AML-193 (cell line): ENCODE measurements at places on chromosomes 3 and 15.

- DNase-seq = no peak
These were observed 283.7 kb upstream of the PROK2 start for GRCh38 chr3:72068621-72069020.

DNA sequence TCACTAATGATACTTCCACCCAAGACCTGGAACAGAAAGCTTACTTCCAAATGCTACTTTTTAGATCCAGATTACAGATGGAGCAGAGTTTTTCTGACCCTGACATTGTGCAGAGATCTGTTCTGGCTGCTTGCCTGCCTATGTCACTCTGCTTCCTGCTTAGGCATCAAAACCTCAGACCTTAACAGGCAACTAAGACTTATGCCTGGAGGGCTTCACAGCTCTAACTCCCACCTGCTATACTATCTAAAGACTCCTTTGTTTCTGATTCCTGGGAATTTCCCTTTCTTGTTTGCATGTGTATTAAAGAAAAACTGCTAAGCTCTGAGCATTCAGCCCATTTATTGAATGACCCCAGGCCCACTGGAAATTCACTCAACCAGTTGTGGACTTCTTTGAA is 157.4 kb upstream of the NPHP3 start:
- no peak for DNase-seq

DNA sequence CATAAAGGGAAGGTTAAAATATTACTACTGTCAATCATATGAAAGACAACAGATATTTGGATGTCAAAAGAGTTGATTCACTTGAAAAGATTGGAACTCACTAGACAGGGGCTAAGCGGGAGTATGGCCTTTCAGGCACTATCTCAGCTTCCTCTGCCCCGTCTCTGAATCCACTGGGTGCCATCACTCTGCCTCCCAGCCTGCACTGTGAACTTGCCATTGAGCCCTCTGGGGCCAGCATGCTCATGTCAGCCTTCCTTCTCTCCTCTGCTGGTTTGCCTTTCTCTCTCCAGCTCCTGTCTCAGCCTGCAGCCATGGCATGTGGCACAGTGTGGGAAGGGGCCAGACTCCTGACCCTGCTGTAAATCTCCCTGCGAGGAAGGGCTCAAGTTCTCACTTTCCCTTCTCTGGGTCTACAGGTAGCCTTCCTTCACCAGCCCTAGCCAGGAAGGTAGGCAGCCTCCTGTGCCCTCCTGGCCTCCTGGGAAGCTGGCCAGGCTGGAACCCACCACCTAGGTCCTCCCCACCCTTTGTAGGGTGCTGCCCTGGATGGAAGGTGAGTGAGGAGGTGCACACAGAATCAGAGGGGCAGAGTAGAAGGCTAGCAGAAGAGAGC is 54.0 kb upstream of the SLCO2A1 start:
- no peak for DNase-seq

DNA sequence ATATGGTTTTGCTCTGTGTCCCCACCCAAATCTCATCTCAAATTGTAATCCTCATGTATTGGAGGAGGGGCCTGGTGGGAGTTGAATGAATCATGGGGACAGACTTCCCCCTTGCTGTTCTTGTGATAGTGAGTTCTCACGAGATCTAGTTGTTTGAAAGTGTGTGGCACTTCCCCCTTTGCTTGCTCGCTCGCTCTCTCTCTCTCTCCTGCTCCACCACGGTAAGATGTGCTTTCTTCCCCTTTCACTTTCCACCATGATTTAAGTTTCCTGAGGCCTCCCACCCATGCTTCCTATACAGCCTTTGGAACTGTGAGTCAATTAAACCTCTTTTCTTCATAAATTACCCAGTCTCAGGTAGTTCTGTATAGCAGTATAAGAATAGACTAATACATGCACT is 60.7 kb downstream of the GSK3B start:
- peak; percentile 21 for DNase-seq

GRCh38 chr3:33900809-33901505 is 102.5 kb downstream of the PDCD6IP start:
- no peak for DNase-seq

DNA sequence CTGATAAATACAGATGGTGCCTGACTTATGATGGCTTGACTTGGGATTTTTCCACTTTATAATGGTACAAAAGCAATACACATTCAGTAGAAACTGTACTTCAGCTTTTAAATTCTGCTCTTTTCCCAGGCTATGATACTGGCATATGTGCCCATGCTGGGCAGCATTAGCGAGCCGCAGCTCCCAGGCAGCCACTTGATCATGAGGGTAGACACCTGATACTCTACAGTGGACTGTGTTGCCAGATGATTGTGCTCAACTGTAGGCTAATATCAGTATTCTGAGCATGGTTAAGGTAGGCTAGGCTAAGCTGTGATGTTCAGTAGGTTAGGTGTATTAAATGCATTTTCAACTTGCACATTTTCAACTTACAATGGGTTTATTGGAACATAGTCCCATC is 17.7 kb upstream of the FEM1B start:
- DNase-seq = no peak

- DNase-seq = no peak
These were observed 351.4 kb downstream of the CNTN3 start for GRCh38 chr3:74263031-74263430.

DNA sequence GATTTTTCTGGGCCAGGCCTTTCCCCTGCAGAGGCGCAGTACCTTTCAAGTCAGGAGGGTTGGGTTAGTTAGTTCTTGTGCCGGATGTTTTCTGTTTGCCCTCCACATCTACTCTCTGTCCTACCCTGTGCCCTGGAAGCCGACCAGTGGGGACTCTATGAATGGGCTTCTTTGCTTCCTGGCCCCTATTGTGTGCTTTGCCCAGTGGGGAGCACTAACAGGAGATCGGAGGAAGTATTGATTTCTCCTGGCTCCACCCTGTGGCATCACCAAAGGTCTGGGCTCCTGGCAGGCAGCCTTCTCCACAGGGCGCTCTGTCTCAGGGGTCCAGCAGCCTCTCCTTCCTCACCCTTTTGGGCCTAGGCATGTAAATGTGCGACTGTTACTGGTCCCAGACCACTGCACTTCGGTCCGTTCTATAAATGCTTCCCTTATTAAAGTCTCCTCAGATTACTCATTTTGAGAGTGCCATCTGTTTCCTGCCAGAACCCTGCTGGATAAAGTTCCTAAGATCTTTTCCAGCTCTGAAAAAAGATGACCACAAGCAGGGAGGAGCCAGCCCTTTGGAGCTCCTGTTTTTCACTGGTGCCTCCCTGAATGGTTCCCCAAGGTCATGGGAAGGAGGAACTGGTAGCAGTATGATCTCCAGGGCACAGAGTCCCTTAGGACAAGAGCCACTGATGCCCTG is 44.5 kb downstream of the CTDSPL start:
- no peak for DNase-seq

GRCh38 chr3:192675958-192676649 is 51.2 kb downstream of the FGF12 start:
- DNase-seq = no peak

DNA sequence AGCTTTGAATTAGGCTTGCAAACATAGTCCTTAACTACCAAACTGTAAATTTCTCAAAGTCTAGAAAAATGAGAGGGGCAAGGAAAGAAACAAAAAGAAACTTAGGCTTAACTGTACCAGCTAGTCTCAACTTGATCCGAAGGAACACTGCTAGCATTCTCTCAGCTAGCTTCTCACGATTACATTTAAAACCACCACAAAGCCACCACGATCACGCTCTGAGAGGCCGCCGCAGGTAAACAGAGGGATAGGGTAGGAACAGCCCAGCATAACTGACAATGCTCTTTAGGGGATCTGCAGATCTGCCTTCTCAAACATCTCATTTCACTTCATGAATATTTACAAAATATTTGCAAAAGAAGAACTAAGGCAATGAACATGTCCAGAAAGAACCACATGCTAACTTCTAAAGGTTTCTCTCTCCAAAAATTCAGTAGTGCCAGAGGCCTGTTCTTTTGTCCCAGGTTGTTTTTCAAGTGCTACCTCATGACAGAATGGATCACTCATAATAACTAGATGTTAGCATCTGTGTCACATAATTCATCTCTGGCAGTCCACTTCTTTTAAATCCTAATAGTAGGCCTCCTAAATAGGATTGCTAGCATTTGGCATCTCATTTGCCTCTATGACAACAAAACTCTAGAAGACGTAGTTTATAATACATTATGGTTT is 18.9 kb downstream of the VGLL4 start:
- DNase-seq = no peak

- no peak for DNase-seq
These were observed 23.5 kb upstream of the JMJD7 start for GRCh38 chr15:41804361-41804760.

DNA sequence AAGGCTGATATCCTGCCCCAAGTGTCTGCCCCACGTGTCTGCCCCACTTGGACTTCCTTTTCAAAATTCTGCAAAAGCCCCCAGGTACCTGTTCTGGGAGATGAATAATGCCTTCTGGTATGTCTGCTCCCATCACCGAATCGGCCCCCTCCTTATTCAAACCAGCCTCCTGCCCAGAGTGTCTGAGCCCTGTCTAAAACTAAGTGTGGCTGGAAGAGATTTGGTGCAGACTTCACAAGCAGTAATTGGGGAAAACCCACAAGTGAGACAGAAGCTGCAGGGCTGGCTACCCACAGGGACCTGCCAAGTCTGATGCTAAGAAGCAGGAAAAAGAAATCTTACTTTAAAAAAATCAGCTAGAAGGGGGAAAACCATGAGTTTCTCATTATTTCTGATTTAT is 85.1 kb downstream of the DUT start:
- no peak for DNase-seq

DNA sequence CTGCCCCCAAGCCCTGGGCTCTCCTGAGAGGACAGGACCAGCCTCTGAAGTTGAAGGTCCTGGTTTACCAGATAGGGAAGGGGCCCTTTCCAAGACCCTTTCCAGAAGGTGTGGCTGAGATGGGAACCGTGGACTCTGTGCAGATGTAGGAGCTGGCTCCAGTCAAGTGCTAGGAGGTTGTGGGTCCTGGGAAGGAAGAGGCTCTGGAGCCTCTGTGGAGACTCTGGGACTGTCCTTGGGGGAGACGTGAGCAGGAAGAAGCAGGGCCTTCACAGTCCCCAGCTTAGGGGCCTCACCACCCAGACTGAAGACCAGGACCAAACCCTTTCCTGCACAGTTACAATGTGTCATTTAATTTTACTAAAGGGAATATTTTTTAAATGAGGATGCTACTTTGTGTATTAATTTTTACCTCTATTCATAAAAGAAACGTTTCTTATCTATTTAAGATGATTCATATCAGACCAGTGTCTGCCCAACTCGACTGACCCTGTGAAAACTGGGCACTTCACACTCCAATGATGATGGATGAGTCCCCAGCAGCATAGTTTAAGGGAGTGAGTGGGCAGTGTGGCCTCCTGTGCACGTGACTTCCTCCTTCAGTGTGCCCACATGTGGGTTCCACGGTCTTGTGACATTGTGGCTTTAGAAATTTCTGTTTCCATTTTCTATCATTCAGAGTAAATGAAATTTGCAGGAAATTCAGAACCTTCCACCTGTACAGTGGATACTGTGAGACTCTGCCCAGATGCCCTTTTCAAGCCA is 10.9 kb downstream of the CCR5AS start:
- peak; percentile 38 for DNase-seq

DNA sequence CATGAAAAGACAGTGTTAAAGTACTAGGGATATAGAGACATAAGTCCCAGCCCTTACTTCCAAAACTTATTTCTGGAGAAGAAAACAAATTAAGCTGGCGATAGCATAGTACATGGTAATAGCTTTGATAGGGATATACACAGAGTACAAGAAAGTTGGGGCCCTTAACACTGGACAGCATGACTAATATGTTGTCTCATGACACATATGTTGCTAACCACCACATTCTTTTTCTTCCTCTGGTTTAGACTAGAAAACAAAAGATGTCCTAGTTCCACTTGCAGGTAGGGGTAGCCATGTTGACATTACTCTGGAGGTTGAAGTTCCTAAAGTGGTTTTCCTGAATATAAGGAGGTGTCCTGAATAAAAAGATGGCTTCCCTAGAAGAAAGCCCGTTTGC is 75.3 kb downstream of the RFX7 start:
- DNase-seq = no peak

GRCh38 chr3:19934098-19934566 is at the start of gene EFHB:
TSS of gene EFHB (minus strand) at chr3:19934217. CDS start at chr3:19934018, 199 bp downstream.
- no peak for DNase-seq

DNA sequence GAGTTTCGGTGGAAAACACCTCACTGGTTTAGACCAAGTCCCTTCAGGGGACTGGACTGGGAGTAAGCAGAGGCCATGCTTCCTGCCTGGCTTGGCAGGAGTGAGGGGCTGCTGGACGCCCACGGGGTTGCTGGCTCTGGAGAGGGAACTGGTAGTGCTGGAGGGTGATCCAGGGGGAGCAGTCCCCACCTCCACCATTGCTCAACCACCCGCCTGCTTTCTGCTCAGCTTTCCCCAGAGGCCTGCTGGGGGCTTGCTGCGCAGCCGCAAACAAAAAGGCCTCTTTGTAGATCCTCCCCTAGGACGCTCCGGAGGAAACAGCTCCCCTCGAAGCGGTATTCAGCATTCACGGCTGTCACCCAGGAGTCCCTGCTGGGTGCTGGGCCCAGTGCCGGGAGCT is 33.5 kb downstream of the EBLN2 start:
- no peak for DNase-seq

DNA sequence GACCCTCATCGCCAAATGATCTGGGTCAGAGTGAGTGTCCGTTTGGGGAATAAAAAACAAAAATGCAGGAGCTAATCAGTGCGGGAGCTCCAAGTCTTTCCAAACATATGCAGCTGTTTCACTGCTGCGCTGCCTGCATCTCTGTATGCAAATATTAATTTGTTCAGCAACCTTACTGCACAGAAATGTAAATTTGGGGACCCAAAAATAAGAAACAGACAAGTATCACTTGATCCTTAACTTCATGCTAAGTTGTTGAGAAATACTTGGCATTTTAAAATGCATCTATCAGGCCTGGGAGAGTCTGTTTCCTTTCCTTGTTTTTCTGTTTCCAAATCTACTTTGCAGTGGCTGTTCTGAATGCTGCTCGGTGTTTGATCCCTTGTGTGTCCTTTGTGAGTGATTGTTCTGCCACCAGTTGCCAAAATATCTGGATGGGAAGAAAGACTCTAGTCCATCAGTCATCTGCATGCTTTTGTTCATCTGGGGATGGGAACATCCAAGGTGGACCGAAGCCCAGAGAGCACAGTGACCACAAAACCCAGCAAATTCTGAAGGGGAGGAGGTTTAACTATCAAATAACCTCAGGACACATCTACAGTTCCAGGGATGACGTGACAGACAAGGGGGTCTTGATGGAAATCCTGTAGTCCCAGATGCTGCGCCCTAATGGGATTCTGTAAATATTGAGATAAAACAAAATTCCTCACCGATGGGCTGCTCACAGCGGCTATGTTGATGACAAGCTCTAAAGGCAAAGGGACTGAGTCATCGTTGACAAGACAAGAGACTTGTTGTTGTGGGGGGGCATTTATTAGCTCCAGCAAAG is 199.5 kb upstream of the WNT5A start:
- no peak for DNase-seq
